ENCODE measurements at places on chromosomes 3 and 15.

DNA sequence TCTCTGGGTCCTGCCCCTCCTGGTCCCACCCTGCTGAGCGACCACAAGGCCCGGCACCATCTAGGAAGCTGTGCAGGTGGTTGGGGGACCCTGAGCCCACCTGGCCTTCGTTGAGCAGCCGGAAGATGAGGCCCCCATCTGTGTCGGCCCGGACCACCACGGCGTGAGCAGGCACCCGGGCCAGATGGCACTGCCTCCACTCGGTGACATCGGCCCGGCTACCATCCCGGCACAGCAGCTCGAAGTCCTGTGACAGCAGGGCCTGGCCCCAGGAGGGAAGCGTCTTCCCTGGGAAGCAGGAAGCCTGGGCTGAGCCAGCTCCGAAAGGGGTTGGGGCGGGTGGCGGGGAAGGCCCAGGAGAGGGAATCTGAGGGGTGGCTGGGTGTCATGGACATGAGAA, 12.6 kb downstream of the MELTF start:
- no peak for DNase-seq

- no peak for DNase-seq
Observed at GRCh38 chr3:47961036-47961435, 55.2 kb downstream of the MAP4 start.

- DNase-seq = no peak
Observed at GRCh38 chr15:90345857-90346256, 6.2 kb upstream of the ZNF774 start.

DNA sequence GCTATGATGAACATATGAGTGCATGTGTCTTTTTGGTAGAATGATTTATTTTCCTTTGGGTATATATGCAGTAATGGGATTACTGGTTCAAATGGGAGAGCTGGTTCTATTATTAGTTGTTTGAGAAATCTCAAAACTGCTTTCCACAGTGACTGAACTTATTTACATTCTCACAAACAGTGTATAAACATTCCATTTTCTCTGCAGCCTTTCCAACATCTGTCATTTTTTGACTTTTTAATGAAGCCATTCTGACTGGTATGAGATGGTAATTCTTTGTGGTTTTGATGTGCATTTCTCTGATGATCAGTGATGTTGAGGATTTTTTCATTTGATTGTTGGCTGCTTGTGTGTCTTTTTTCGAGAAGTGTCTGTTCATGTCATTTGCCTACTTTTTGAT, 1124.2 kb downstream of the NAALADL2 start:
- DNase-seq = no peak

- no peak for DNase-seq
Observed at GRCh38 chr15:74631935-74632560, 16.4 kb downstream of the CLK3 start.

DNA sequence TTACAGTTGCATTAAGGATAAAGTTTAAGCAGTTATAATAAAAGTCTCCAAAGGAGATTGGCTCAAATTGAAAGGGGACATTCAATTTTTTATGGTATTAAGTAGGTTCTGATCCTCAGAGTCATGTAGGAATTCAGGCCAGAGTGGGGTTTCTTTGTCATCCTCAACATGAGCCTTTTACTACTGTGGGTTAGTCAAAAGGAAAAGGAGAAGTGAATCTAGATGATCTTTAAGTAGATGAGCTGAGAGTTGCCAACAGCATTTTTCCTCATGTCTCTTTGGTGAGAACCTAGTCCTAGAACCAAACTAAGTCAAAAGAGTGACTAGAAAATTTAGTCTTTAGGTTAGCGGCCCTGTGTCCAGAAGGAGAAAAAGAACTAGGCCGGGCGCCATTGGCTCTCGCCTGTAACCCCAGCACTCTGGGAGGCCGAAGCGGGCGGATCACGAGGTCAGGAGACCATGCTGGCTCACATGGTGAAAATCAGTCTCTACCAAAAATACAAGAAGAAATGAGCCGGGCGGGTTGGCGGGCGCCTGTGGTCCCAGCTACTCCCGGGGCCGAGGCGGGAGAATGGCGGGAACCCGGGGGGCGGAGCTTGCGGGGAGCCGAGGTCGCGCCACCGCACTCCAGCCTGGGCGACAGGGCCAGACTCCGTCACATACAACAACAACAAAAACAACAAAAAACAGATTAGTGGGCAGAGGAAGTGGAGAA, 4.2 kb upstream of the CHL1 start:
- DNase-seq = no peak

- DNase-seq = no peak
Observed at GRCh38 chr3:95235916-95236315, 1173.1 kb downstream of the NSUN3 start.

DNA sequence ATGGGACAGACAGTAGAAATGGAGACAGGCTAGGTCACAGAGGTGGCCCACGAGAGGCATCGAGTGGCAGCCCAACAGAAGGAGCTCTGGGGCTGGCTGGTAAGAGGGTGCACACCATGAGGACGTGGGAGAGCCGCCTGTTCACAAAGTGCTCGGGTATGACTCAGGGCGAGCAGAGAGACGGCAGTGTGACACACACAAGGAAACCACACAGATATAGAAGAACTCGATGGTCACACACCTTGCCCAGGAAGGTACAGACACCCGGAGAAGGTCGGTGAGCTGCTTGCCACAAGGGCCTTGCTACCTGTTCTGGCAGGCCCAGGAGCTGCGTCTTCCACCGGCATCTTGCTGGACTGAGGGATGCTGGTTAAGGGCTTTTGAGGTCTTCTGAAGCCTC, 50.2 kb downstream of the CA12 start:
- DNase-seq = no peak

GRCh38 chr15:43465100-43465499, 27.9 kb downstream of the TP53BP1 start:
- DNase-seq = no peak

GRCh38 chr3:140922634-140923033, 19.0 kb upstream of the SLC25A36 start:
- DNase-seq = no peak

GRCh38 chr3:73365756-73366397, 258.9 kb downstream of the PDZRN3 start:
- DNase-seq = no peak

GRCh38 chr3:185215873-185216606, 37.8 kb downstream of the EHHADH start:
- no peak for DNase-seq

DNA sequence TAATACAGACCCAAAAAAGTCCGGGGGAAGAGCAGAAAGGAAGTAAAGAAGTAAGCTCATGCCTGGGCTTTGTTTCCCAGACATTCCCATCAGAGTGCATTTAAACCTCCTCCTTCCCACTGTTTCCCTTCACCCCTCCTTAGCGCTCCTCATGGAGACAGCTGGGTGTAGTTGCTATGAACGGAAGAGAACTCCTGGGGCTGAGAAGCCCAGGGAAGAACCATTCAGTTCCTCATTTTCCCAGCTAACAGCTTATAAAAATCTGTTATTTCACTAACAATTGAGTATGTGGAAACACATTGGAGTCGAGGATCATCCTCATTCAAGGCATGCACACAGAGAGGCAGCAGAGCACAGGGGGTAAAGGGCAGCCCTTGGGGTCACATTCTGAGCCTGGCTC, 299.3 kb downstream of the SHQ1 start:
- no peak for DNase-seq

- peak; percentile 94 for DNase-seq
Observed at GRCh38 chr3:172666873-172667694, 43.8 kb downstream of the NCEH1 start.

DNA sequence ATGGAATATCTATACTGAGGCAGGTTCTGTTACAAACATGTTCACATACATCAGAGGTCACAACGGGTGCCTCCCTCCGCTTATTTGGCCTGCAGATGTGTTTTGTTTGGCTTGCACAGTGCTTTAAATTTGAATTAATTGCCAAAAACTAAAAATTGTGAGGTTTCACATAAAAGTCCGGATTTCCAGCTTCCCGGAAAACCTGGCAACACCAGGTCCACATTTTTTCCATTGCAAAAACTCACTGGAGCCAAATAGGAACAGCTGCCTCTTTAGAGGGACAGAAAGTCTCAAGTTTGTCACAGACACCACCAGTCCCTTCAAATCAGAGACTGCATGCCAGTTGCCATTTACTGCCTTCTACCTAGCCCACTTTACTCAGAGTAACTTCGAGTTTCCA, 205.9 kb upstream of the MDFIC2 start:
- no peak for DNase-seq

DNA sequence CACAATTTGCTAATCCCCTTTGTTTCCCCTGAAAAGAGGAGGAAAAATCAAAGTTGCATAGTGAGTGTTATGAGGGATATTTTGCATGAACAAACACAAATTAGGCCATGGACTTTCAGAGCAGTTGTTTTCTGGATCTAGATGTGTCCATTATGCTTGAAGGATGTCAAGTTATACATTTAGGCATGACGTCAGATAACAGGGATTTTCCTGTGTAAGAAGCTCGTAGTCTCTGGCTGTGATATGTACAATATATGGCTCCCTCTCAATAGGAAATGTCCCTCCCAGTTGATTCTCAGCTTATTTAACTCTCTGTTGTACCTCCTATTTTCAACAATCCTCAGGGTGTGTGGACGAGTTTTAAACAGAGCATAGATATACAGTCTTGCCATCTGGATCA, 171.0 kb downstream of the RBMS3 start:
- DNase-seq = no peak

DNA sequence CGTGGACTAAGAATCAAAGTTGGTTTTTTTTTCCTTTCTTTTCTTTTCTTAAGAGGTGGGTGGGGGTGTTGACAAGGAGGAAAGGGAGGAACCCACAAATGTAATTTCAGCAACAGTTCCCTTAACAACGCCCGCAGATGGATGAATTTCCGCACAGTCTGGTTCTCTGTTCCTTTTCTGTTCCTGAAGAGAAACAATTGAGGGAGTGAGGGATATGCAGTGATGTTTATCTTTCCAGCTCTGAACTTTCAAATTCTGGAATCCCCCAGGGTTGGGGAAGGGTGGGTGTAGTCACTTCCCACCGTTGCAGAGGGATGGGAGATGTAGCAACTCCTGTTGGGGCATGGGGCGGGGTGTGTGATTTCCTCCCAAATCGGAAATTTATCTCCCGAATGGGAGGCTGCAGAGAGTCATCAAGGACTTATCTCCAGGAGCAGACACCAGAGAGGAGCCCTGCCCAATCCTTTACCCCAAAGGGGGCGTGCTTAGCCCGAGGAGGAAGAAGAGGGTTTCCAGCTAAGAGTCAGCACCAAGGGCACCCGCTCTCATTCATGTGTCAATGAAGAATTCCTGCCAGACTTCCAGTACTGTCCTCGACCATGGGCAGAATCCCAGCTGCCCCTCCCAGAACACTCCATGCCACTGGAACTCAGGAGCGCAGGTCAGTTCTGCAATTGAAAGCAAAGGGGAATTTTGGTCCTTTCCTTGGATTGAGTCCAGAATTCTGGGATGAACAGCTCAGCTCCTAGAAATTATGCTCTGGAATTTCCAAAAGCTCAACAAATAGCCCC, 35.0 kb upstream of the CFAP161 start:
- no peak for DNase-seq

DNA sequence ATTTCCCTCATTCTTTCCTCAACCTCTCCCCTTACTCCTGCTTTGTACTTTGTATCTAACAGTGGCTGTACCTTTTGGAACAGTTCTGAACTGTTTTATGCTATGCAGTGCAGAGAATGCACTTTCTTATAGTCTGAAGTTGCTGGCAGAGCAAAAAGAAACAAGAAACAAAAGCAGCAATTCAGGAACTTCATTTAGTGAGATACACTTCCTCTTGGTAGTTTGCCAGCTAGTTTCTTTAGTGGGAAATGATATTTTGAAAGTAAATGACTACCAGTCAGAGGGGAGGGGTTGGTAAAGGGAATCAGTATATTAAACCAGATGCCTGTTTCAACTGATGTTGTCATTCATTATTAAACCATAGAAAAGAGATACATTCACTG, 55.0 kb upstream of the CHD2 start:
- peak; percentile 26 for DNase-seq

DNA sequence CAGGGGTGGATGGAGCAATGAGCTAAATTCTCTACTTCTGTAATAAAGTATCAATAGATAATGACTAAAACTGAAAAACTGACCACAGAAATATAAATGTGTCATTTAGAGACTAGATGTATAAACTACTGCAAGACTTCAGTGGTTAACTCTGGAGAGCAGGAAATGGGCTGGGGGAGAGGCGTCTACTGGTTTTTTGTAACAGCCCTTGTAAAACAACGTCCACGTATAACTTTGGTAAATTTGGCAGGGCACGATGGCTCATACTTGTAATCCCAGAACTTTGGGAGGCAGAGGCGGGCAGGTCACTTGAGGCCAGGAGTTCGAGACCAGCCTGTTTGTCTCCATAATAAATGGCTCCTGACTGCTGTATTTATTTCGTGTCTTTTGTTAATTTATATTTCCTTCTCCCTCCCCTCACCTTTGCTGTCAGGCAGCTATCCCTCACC, 12.5 kb downstream of the RAB27A start:
- no peak for DNase-seq

GRCh38 chr3:102156426-102156825, 278.4 kb upstream of the ZPLD1 start:
- no peak for DNase-seq

DNA sequence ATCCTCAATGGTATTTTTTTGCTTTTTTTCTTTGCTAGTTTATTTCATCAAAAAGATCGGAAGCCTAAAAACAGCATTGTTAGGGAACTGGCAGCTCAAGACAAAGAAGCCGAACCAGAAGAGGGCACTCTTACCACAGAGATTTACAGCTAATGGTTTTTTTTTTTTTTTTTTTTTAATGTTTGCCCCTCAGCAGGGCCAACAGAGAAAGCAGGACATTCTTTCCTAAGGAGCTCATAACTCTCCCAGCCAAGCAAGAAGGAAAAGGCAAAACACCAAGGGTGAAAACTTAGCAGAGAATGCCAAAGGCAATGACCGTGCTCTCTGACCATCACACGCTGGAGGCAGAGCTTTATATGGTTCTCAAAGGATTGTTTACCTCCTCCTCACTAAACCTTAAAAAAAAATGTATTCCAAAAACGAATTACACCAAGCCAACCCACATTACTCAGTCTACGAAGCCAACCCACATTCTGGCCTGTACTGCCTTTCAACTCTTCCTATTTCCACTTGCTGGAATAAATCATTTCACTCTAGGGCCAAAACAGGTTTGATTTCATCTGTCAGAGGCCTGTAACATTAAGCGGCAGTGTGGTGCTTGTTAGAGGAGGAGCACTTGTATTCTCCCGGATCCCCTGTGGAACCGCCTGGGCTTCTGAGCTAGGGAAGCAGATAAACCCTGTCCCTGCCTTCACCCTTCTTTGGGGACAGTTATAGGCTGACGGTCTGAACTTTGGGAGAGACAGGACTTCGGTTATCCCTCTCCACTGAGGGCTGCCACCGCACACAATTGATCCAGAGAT, 35.6 kb upstream of the GYG1 start:
- peak; percentile 20 for DNase-seq

GRCh38 chr3:48930590-48930989, 11.9 kb downstream of the ARIH2 start:
- no peak for DNase-seq

- DNase-seq = no peak
Observed at GRCh38 chr15:56816781-56817180, 83.5 kb upstream of the ZNF280D start.

DNA sequence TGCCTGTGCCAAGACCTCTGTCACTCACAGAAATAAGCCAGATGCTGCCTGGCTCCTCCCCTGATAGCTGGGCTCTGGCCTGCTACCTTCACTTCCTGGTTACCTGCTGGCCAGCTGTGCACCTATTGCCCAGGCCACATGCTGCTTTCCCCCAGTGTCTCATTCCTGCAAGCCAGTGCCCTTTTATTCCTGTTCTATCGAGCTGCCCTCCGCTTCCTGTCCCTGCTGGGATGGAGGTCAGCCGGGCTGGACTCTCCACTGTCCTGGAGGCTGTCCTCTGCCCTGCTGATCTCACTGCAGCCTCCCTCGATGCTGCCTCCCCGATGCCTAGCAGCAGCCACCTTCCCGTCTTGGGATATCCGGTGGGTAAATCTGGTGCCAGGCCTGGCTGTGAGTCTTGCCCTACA, 37.0 kb upstream of the SNRPA1 start:
- DNase-seq = no peak

Measured in NCI-H2107 (cell line).